Suprapubic skin (tissue), 4 donors: ENCODE measurements at places on chromosomes 2 and 18. TPM values are rescaled to one million over a fixed set of nuclear protein-coding genes. Genes with fewer than 3 reads are reported as not detected.

DNA sequence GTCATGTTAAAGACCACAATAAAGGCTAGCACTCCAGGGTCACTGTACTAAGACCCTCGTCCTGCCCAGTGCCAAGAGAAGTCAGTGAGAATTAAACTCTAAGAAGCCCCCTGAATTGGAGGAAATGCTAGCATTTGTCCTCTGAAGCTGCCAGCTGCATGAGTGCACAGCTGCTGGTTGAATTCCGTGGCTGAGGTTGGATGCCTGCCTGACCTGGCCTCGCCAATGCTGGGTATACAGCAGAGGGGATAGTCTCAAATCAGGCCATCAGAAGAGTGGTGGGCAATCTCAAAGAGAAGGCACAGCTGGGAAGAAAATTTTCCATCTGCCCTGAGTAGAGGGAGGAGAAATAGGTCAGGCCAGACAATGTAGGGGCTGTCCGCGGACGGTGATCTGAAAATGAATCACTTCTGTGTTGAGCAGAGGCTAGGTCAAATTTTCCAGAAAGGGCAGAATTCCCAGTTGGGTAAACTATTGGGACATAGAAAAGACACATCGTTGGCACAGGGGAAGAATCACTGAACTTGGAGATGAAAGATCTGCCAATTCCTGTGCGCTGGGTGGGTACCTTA lies 110.5 kb upstream of the AGAP1 start:
- H3K4me1 ChIP-seq, result peaks cover 3% of the 10 kb centered on the region
- no peak for DNase-seq
- H3K27me3 ChIP-seq, result no peaks in the 10 kb centered on the region
- H3K36me3 ChIP-seq, result no peaks in the 10 kb centered on the region

- H3K4me3 ChIP-seq, result no peak overlapping the region
- no peak for DNase-seq
- H3K27ac ChIP-seq, result no peak overlapping the region
- no peaks in the 10 kb centered on the region for H3K27me3 ChIP-seq
- no peaks in the 10 kb centered on the region for H3K36me3 ChIP-seq
- no peaks in the 10 kb centered on the region for H3K4me1 ChIP-seq
These were observed 13.0 kb downstream of the FER1L5 start for GRCh38 chr2:96655526-96655925.

The CD28 gene
- total RNA-seq, result not detected

The DQX1 gene
- total RNA-seq, result 2.7 TPM

The TTN gene
- total RNA-seq, result 0.21 TPM

The FMNL2 gene
- 15.4 TPM for total RNA-seq

The DSC3 gene
- 696 TPM for total RNA-seq

The TMEM200C gene
- total RNA-seq, result not detected

DNA sequence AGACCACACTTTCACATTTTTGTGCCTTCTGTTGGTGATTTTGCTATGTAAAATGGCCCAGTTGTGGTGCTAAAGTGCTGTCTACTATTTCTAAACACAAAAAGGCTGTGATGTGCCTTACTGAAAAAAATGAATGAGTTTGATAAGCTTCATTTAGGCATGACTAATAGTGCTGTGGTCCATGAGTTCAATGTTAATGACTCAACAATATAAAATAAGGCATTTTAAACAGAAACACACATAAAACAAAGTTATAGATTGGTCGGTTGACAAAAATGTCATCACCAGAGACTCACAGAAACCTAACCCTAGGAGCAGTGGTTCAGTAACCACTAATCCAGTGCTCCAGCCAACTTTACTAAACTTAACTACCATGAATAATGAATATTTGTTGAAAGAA lies 160.0 kb downstream of the DNAH6 start:
- no peak overlapping the region for H3K27ac ChIP-seq
- H3K36me3 ChIP-seq, result no peaks in the 10 kb centered on the region
- no peak overlapping the region for H3K4me3 ChIP-seq
- DNase-seq, result no peak
- no peaks in the 10 kb centered on the region for H3K4me1 ChIP-seq

GRCh38 chr2:69624611-69625010 lies 18.9 kb downstream of the AAK1 start:
- H3K27me3 ChIP-seq, result no peaks in the 10 kb centered on the region
- no peaks in the 10 kb centered on the region for H3K36me3 ChIP-seq
- DNase-seq, result no peak

GRCh38 chr2:19810637-19811036 lies 91.1 kb downstream of the TTC32 start:
- no peak for DNase-seq
- H3K36me3 ChIP-seq, result no peaks in the 10 kb centered on the region
- no peaks in the 10 kb centered on the region for H3K27me3 ChIP-seq

The TMEM17 gene
- total RNA-seq, result 2.5 TPM
